ENCODE measurements at places on chromosomes 5 and 9.

DNA sequence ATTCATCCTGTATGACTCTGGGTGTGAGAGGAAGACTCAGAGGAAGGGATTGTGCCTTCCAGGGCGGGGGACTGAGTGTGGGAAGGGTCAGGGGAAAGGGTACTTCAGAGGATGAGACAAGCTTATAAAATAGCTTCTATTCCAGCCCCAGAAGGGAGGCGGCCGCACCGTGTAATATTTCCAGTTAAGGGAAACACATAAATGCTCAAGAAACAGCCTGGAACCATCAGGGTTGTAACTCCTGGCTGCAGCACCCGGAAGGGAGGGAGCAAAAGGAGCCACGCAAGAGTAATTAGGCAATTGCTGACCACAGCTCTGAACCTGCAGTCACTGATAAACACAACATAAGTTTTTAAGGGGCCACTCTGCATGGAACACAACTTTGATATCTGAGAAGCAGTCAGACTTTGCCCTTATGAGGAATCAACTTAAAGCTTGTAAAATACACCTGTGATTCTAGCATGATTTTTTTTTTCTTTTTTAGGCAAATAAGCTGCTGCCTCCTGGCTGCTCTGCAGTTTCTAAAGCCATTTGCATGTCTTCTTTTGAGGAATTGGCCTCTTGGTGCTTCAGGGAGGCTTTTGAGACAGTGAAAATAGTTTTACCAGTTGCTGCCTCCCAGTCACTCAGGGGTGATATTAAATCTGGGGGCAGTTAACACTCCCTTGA, 382.7 kb downstream of the ENC1 start:
- DNase-seq, result no peak

- DNase-seq, result no peak
These were observed 12.9 kb upstream of the WDR38 start for GRCh38 chr9:124840300-124840833.

DNA sequence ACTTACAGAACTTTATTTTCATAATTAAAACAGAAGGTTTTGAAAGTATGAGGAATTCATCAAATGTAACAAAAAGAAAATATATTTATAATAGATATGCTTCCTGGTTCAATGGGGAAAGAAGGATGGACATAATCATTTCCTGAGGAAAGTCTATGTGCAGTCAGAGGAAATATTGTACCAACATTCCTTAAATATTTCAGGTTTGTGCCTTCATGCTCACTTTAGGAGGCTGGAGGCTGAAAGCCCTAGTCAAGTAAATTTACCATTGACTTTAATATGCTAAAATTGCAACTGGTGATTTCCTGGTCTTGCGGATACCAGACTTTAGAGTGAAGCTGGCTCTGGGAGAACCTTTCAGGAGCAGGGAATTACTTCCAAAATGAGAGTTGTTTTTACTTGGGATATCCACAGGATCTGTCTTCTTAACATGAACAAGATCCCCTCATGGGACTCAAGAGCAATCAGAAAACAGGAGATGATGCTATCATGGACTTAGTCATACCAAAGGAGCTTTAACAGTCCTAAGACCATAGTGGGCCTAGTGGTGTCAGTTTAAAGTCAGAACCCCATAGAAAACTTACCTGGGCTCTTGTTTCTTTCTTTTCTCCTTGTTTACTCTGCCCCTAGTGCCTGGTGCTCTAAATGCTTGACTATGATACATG, 762.8 kb upstream of the GRAMD2B start:
- DNase-seq, result no peak

GRCh38 chr5:169301986-169302385, 1.0 kb upstream of the SLIT3 start:
- no peak for DNase-seq

GRCh38 chr9:110521206-110521605, 58.3 kb downstream of the SVEP1 start:
- no peak for DNase-seq

- no peak for DNase-seq
These were observed 82.9 kb upstream of the PRRC1 start for GRCh38 chr5:127434588-127434987.

- no peak for DNase-seq
These were observed 235.7 kb upstream of the HAPLN1 start for GRCh38 chr5:83956386-83956785.

- no peak for DNase-seq
These were observed 44.8 kb downstream of the CTSL start for GRCh38 chr9:87770616-87771315.

DNA sequence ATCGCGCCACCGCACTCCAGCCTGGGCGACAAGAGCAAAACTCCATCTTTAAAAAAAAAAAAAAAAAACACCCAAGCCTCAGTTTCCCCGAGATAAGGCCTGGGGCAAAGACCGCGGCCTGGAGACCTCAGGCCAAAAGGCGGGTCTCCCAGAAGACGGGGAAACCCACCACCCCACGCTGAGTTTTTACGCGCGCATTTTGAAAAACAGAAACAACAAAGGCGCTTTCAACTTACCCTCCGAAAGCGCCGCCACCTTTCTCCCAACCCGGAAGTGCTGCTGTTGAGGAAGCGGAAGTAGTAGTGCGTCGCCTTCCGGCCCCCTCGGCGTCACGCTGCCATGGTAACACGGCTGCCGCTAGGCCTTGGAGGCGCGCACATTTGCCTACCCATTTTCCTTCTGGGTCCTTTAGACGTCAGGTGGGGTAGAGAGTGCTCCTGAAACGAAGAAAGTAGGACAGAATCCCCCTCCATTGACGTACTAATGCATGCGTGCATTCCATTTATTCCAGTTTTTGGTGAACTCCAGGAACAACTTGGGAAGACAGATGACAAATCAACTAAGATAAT, at the start of gene TTF1:
Gene TTF1, minus strand, starts transcription at position 287 of the 569 bp plus-strand sequence. CDS start 4,019 bp downstream, outside the sequence.
- peak; percentile 88 for DNase-seq

All from stimulated activated CD4-positive, alpha-beta T cell treated with anti-CD3 and anti-CD28 coated beads, Interleukin-12 subunit alpha, Interleukin-12 subunit beta, amount 100 ng/mL, for 4 hours (primary cell).